ENCODE measurements at places on chromosomes 16 and 17.

- no peak for DNase-seq
Measured at GRCh38 chr17:30309591-30309990, 17.8 kb upstream of the BLMH start.

DNA sequence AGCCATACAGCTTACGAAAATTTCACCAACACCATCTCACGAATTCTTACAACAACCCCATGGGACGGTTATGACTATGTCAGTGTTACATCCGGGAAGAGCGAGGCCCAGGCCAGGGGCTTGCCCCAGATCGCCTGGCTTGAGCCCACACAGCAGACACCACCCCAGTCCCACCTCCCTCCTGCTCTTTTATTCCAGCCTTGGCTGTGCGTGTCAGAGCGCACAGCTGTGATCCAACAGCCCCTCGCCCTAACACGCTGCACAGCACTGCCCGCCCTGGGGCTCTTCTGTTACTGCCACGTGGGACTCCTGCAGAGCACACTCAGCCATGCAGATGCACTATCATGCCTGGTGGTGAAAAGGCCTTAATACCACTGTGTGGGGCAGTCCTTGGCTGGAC lies 127.9 kb downstream of the ENGASE start:
- no peak for DNase-seq

DNA sequence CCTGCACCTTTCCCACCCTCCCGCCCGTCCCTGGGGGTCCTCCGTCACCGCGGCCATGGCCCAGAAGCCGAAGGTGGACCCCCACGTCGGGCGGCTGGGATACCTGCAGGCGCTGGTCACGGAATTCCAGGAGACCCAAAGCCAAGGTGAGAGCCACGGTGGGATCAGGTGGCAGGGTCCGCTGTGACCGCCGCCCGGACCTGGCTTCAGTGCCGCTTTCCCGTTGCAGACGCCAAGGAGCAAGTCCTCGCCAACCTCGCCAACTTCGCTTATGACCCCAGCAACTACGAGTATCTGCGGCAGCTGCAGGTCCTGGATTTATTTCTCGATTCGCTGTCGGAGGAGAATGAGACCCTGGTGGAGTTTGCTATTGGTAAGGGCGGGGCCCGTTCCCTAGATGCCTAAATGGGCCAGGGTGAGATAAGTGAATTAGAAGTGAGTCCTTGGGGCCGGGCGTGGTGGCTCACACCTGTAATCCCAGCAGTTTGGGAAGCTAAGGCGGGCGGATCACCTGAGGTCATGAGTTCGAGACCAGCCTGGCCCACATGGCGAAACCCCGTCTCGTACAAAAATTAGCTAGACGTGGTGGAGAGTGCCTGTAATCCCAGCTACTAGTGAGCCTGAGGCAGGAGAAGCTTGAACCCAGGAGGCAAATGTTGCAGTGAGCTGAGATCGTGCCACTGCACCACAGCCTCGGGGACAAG lies 617 bp downstream of the ARMC7 start:
- no peak for DNase-seq

GRCh38 chr16:57634171-57634570 lies 5.7 kb downstream of the ADGRG1 start:
- DNase-seq = no peak

GRCh38 chr16:17068524-17068923 lies 402.2 kb downstream of the XYLT1 start:
- no peak for DNase-seq

- no peak for DNase-seq
Measured at GRCh38 chr16:8853150-8853549, 15.7 kb downstream of the CARHSP1 start.

GRCh38 chr16:495127-495748 lies 32.3 kb upstream of the CAPN15 start:
- peak; percentile 77 for DNase-seq

GRCh38 chr16:11047057-11047456 lies 102.7 kb downstream of the CLEC16A start:
- no peak for DNase-seq

GRCh38 chr16:14606102-14606501 lies 24.0 kb downstream of the PARN start:
- DNase-seq = no peak

GRCh38 chr17:18037486-18037885 lies 1.5 kb downstream of the ATPAF2 start:
- no peak for DNase-seq

DNA sequence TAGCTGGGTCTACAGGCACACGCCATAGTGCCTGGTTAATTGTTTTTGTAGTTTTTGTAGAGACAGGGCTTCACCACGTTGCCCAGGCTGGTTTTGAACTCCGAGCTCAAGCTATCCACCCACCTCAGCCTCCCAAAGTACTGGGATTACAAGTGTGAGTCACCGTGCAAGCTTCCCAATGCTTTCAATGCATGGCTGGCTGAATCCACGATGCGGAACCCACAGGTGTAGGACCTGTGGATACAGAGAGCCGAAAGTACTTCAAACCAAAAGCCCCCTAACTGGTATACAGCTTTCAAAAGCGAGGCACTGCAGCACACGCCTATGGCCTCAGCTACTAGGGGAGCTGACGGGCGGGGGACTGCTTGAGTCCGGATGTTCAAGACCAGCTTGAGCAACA lies 44.8 kb downstream of the METTL16 start:
- no peak for DNase-seq

- no peak for DNase-seq
Measured at GRCh38 chr16:81987121-81987520, 24.1 kb downstream of the SDR42E1 start.

- DNase-seq = no peak
Measured at GRCh38 chr17:19348081-19348650, 14.4 kb downstream of the B9D1 start.

GRCh38 chr17:64196601-64197000 lies 66.5 kb downstream of the TEX2 start:
- no peak for DNase-seq

GRCh38 chr16:21075252-21075651 lies 75.4 kb downstream of the DNAH3 start:
- DNase-seq = no peak

DNA sequence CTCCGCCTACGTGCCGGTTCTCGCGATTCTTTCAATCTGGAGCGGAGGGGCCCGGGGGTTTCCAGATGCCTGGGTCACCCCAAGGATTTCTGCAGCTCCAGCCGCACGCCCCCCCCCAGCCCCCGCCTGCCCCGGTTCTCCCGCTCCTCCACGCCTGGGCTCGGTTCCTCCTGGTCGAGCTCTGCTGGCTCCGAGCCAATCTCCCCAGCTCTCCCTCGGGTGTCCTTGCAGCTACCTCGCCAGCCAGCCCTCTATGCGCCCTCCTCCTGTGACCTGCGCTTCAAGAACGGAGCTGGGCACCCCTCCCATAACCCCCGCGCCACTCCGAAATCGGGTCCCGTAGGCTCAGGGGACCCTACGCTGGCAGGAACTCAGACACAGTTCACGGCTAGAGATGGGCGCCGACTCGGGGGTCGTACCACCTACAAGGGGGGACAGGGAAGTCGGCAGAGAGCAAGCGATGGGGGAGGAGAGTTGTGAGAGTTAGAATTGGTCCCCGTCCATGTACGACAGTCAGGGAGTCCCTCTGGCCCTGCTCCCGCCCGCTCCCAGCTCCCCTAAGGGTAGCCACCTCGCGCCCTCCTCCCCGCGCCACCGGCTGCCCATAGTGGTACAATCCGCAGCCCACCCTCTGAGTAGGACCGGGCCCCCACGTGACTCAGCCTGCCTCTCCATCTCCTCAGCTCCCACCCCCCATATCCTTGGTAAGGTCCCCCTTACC lies 961 bp downstream of the FGF11 start:
- DNase-seq = no peak

DNA sequence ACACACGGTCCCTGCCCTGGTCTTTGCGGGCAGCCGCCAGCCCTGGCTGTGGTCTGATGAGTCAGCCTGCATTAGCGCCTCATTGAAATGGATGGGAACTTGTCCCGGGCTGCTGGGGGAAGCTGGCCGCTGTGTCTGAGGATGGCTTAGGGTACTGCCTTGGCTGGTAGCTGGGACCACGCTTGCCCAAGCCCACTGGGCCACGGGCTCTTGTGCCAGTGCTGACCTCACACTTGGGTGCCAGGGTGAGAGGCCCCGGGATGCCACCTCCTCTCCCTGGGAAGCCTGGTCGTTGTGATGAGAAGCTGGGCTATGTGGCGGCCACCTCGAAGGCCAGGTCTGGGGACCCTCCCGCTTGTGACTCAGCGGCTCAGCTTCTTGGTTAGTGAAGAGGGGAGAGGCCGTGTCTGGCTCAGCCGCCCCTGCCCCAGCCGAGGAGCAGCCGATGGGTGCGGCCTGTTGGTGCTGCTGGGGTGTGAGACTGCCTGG lies 10.7 kb downstream of the CACNA1H start:
- no peak for DNase-seq
